ENCODE measurements at places on chromosomes 4 and X.
A peak's percentile ranks its signal among the peaks of the same experiment; 100 is the strongest.

GRCh38 chrX:2811271-2811670, 17.5 kb upstream of the GYG2 start:
- no peak for DNase-seq

DNA sequence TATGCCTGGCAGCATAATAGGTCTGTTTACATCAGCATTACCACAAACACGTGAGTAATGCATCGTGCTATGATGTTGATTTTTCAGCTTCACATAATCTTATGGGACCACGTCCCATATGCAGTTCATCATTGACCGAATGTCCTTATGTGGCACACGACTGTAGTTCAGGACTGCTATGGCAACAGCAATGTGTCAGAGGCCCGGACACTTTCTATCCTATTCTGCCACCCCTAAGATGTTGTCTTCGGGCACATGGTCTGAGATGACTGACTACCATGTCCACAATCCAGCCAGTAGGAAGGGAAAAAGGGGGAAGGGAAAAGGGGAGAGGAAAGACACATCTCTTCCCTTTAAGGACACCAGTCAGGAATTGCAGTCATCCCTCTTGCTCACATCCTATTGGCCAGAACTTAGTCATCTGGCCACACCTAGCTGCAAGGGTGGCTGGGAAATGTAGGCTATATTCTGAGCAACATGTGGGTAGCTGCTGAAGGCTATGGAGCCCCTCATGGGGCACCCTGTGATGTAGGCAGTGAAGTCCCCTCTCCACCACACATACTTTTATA, 196.0 kb upstream of the RBPJ start:
- no peak for DNase-seq

GRCh38 chr4:156781852-156782251, 189.7 kb downstream of the PDGFC start:
- no peak for DNase-seq

DNA sequence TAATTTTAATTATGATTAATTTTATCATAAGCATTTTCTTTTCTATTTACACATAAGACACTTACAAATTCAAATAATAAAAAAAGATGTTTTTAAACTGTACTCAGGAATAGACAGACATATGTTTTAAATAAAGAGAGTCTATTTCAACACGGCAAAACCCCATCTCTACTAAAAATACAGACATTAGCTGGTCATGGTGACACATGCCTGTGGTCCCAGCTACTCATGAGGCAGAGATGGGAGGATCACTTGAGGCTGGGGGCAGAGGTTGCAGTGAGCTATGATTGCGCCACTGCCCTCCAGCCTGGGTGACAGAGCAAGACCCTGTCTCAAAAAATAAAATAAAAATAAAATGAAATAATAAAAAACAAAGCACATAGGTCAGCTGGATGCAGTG, 14.8 kb downstream of the FAM9B start:
- no peak for DNase-seq

DNA sequence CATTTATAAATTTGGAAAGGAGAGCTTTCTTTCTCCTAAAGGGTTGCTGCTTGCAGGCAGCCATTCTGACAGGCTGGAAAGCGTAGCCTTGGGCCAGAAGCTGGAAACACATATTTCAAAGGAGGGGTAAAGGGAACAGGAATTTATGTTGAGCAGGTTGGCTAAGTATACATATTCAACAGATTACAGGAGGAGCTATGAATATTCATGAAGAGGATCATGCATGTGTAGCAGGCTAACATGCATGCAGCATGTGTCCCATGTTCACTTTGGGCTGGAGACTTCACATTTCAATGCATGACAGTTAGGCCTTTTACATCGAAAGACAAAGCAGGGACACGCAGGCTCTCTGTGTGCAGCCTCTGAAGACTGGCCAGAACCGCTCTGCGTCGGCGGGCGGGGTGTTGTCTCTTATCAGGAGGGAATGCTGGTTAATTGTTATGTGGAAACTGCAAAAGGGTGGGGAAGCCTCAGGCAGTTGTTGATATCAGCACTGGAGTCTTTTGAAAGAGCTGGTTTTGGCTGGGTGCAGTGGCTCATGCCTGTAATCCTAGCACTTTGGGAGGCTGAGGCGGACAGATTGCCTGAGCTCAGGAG, 31.5 kb downstream of the CASP3 start:
- DNase-seq: peak; percentile 26

- DNase-seq: peak; percentile 36
Observed at GRCh38 chrX:112840382-112841113, at the start of gene AMOT. AMOT (minus strand) TSS chrX:112840831; CDS start chrX:112823126, 17,705 bp downstream.

- no peak for DNase-seq
Observed at GRCh38 chr4:105967058-105967658, 71.9 kb downstream of the NPNT start.

DNA sequence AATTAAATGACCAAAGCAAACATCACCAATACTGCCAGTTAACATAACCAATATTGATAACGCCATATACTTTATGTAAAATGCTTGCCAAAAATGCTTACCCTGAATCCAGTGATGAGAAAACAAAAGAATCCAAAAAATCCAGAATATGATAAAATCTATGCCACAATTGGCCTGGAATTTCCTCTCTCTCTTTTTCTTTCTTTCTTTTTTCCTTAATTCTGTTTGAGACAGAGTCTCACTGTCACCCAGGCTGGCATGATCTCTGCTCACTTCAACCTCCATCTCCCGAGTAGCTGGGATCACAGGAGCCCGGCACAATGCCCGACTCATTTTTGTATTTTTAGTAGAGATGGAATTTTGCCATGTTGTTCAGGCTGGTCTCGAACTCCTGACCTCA, 9.8 kb upstream of the SLC7A11 start:
- no peak for DNase-seq

GRCh38 chr4:3288571-3289094, 4.2 kb upstream of the RGS12 start:
- no peak for DNase-seq

DNA sequence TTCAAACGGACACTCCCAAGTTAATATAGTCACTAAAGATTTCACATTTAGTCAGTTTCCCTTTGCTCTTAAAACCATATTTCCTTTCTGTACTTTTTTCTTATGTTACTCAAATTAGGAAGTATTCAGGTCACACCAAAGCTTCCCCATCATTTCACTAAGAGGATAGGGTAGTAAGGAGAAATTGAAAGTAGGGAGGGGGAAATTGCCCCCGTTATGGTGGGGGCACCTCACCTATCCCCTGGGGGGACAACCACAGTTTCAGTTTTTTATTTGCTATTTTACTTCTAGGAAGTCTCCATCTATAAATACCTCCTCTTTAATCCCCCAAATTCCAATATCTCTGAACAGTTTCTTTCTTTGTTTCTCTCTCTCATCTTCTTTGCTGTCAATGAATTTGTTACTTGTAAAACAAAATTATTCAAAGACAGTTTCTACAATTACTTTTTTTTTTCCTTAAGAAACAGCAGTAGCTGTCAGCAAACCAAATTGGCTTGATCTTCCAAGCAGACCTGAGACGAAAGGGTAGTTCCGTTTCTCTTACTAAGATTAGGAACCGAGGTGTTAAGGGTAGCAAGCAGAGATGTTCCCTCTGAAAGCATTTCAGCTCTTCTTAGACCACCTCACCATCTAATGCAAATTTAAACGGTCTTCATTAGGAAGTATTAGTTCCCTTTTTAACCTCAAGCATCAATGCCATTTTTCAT, 160.2 kb upstream of the KLF3 start:
- no peak for DNase-seq

- DNase-seq: no peak
Observed at GRCh38 chr4:13088726-13089658, 395.1 kb downstream of the RAB28 start.

DNA sequence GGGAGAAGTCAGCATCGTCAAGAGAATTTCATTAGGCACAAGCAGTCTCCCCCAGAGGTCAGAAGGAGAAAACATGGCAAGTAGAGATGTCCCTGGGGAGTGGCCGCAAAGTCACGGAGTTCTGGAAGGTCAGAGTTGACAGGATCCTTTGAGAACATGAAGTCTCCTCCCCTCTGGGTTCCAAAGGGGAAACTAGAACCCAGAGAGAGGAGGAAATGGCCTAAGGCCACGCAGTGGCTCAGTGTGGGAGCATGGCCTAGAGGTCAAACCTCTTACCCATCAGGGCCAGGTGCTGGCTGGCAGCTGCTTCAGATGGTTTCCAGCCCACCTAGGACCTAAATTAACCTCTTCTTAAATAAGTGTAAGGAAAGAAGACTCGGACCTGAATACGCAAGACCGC, 884 bp downstream of the IDH3G start:
- peak; percentile 62 for DNase-seq

DNA sequence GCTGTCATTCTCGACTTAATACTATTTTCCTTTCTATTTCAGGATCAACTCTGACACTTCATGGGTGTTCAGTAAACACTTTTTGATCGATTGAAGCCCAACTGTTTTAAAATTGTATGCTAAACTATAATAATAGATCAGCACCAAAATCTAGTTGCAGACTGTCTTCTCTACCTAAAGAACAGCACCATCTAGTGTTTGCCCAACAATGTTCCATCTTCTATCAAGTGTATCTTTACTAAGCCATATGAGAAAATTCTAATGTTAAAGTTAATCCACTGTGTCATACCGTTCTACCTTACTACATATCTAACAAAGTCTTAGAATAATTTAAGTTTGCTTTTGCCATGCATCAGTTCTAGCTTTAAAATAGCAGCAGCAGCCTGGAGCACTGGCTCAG, 113.0 kb upstream of the PRDX4 start:
- peak; percentile 20 for DNase-seq

DNA sequence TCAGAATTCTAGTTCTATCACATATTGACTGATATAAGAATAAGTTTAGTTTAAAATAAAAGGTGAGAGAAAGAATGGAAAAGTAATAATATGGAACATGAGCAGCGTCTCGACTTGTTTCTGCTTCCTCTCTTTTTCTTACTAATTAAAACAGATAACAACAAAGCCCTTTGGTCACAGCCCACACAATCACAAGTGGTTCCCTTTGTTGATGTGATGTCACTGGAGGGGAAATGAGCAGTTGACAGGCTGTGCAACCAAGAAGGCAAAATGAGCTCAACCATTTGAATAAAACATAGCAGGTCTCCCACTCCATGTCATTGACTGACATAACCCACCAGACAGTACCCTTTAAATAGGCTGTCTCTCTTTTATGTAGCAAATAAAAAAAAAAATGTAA, 342.5 kb upstream of the MAGEB2 start:
- no peak for DNase-seq

DNA sequence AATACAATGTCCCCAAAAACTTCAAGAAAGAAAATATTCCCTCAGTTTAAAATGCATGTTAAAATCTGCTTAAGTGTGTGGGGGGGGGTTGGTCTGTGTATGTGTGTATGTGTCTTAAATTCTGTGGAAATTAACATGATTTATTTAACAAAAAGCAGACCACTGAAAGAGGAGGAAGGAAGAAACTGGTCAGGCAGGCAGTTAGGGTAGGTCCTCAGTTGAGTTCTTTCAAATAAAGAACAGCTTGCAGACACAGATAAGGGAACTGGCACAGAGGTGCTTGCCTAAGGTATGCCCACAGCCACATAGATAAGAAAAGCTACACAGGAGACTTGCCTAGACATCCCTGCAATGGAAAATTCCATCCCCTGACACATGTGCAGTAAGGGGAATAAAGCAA, 28.8 kb upstream of the TFDP3 start:
- DNase-seq: no peak

DNA sequence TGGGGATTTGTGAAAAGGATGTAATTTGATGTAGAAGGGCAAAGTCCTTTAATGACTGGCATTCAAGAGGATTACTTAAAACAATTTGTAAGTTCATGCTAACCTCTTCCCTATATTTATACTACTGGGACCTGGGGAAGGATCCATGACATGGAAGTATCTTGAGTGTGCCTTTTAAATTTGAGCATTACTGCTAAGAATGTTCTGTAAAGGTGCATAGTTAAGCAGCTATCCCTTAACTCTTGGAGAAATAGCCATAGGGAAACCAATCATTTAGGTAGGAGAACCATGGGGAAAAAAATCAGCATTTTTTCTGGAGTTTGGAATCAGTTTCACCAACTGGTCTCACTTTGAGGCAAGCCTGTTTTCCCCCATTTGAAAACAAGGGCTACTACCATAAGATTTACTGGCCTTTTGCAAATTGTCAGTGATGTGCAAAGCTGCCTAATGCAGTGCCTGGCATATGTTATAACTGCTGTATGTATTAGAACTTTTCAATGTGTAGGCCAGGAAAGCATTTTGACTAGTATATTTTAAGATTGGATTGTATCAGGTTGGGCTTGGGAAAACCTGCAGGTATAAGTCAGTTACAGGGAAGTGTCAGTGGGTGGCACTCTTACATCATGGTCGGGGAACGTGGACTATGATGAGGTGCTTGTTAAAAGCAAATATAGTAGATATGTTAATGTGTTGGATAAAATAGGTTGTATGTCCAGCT, 72.1 kb downstream of the PRSS12 start:
- DNase-seq: peak; percentile 38

DNA sequence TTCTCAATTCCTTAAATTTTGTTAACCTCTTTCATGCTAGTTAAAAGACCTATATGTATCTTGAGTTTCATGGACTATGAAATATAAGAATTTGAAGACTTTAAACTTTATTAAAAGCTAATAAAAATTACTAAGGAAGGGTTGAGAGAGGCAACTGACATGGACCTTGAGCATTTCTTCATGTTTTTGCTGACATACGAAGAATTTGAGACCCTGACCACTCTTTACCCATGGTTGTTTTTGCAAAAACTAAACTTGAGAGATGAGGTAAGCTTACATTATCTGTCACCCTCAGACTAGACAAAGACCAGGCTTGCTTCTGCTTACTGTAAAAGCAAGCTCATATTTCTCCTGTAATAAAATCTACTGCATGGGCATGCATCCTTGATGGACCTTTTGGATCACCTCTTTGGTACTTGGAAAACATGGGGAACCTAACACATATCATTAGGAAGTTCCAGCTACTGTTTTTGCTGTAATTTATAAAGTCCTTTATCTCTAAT, 338.2 kb upstream of the PABPC4L start:
- DNase-seq: no peak

GRCh38 chrX:662126-662525, 31.5 kb downstream of the SHOX start:
- no peak for DNase-seq

- DNase-seq: no peak
Observed at GRCh38 chr4:51842167-51842553, 793 bp upstream of the DCUN1D4 start.

- DNase-seq: no peak
Observed at GRCh38 chr4:169189372-169189771, 81.4 kb downstream of the SH3RF1 start.

GRCh38 chr4:1462009-1462767, 55.9 kb upstream of the NKX1-1 start:
- no peak for DNase-seq

GRCh38 chrX:132216283-132216682, 3.0 kb downstream of the RAP2C start:
- peak; percentile 6 for DNase-seq

- peak; percentile 89 for DNase-seq
Observed at GRCh38 chrX:1336331-1336943, at the start of gene IL3RA. IL3RA (plus strand) TSS chrX:1336785; CDS start chrX:1341766, 4,981 bp downstream.

Measured in suppressor macrophage treated with lipopolysaccharide for 4 hours (primary cell).